ENCODE measurements at places on chromosomes 7 and 10. TPM values are rescaled to one million over a fixed set of nuclear protein-coding genes. Genes with fewer than 3 reads are reported as not detected.

The KLHDC10 gene
- total RNA-seq = 33.9 TPM

The DOCK4 gene
- total RNA-seq = 48.1 TPM

The BTBD16 gene
- 0.11 TPM for total RNA-seq

The GRID2IP gene
- total RNA-seq = 0.67 TPM

The HOXA11 gene
- total RNA-seq = not detected

The ANKRD30A gene
- not detected for total RNA-seq

The AUTS2 gene
- total RNA-seq = 27.2 TPM

The WDR86 gene
- total RNA-seq = 151 TPM

The FAM25C gene
- not detected for total RNA-seq

The IL15RA gene
- total RNA-seq = 20.8 TPM

The ADAM22 gene
- 13.0 TPM for total RNA-seq

The SERPINE1 gene
- total RNA-seq = 9.7 TPM

The SLC18A3 gene
- total RNA-seq = not detected

The CARD11 gene
- total RNA-seq = 1.3 TPM

The SAP25 gene
- not detected for total RNA-seq

The EPHB6 gene
- 28.7 TPM for total RNA-seq

The KAZALD1 gene
- 3.7 TPM for total RNA-seq

The CAV2 gene
- total RNA-seq = 331 TPM

The ANKRD26 gene
- 18.9 TPM for total RNA-seq

The DDX50 gene
- total RNA-seq = 51.3 TPM

The LRRC4 gene
- total RNA-seq = 1.1 TPM

The GRM3 gene
- not detected for total RNA-seq

The CSGALNACT2 gene
- total RNA-seq = 24.1 TPM

The RSPH10B gene
- 0.81 TPM for total RNA-seq

The OR2A1 gene
- total RNA-seq = 0.33 TPM

The PVRIG gene
- not detected for total RNA-seq

The ZNF503 gene
- total RNA-seq = 11.0 TPM

The DYNC1I1 gene
- 12.8 TPM for total RNA-seq

The IMPDH1 gene
- total RNA-seq = 23.8 TPM

The SEMA3C gene
- 5.9 TPM for total RNA-seq

The CPSF4 gene
- total RNA-seq = 32.4 TPM

The PCDH15 gene
- not detected for total RNA-seq

The ACSM6 gene
- total RNA-seq = not detected

The TMEM176B gene
- 10.4 TPM for total RNA-seq

The RHBDD2 gene
- total RNA-seq = 170 TPM

The DRGX gene
- total RNA-seq = not detected

The TMEM196 gene
- total RNA-seq = not detected

The PHYHIPL gene
- not detected for total RNA-seq

The AFAP1L2 gene
- total RNA-seq = 135 TPM
